Parietal lobe (tissue), 2 donors: ENCODE measurements at places on chromosomes 11 and 22. TPM values are rescaled to one million over a fixed set of nuclear protein-coding genes. Genes with fewer than 3 reads are reported as not detected.

CARD18 gene
- total RNA-seq: not detected

CDC42BPG gene
- 0.31 TPM for total RNA-seq

ANKK1 gene
- not detected for total RNA-seq

WNT11 gene
- 6.6 TPM for total RNA-seq
